ENCODE measurements at places on chromosomes 2 and 18.

GRCh38 chr18:28729321-28729720, 552.4 kb upstream of the CDH2 start:
- DNase-seq, result no peak

DNA sequence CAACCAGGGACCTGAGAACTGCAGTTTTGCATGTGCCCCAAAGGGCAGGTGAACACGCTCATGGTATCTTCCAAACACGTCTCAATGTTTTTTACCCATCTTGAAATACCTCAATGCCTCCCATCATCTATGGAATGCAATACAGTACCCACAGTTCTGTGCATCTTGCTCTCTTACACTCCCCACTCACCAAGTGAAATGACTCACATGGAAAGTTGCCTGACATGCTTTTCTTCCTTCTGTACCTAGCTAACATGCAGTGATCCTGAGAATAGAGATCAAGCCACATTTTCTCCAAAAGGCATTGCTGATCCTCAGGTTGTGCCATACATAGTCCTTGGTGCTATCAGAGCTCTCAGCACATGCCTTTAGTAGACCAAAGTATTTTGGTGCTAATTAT, 373.9 kb downstream of the GPD2 start:
- no peak for DNase-seq

- DNase-seq, result no peak
These were observed 124.0 kb upstream of the GATA6 start for GRCh38 chr18:22045221-22045918.

DNA sequence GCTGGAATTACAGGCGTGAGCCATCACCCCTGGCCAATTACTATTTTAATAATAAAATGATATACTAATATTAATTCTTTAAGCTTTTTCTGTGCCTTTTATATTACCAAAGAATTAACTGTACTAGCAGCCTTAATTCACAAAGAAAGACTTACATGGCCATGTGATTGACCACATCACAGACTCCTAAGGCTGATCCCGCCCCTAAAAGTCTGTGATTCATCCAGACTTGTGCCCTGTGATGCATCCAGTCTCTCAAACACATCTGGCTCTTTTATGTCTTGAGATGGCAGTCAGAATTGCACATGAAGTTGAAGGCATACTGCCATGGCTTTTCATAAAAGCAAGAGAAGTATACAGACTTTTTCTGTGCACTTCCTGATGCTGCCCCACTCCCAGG, 91.7 kb downstream of the DTNA start:
- no peak for DNase-seq

- no peak for DNase-seq
These were observed 344.8 kb downstream of the TGIF1 start for GRCh38 chr18:3794537-3795348.

DNA sequence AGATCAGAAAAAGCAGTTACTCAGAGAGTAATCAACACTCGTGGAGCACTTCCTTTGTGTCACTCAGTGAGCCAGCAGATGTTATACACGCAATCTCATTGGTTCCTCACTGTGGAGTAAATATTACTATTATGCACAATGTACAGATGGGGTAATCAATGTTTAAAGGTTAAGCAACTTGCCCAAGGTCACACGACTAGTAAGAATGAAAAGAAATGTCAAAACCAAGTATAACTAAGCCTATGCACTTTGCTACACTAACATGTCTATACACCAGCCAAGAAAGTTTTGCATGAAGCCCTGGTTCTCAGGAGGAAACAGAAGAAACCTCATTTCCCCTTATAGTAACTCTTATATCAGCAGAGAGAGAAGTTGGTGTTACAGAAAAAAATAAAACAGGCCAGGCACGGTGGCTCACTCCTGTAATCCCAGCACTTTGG, 5.4 kb downstream of the METTL21A start:
- DNase-seq, result no peak

GRCh38 chr2:9108210-9108967, 98.2 kb upstream of the ASAP2 start:
- no peak for DNase-seq
